ENCODE measurements at places on chromosomes 11 and 22.

DNA sequence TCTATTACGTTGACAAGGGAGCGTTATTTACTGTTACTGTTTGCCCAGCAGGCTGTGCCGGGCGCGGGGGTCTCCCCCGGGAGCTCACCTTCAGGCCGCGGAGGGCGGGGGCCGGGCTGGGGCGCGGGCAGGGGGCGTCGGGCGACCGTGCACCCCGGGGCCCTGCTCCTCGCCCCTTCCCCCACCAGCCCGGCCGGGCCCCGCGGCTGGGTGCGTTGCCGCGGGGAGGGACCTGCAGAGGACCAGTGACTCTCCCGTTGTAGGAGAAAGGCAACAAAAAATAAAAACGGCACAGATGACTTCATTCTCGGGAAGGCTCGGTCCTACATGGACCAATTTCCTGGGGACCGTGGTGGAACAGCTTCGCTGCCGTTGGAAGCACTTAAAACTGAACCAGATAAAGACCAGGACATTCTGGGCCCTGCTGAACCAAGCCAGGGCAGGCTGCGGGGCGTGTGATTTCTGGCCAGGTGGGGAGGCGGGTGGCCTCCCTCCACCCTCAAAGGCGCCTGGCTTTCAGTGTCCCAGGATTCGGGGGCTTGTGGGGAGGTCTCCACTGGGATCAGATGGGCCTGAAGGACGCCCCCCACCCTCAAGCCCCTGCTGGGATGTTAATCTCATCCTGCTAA lies 57.4 kb downstream of the IGLL1 start:
- no peak for DNase-seq

DNA sequence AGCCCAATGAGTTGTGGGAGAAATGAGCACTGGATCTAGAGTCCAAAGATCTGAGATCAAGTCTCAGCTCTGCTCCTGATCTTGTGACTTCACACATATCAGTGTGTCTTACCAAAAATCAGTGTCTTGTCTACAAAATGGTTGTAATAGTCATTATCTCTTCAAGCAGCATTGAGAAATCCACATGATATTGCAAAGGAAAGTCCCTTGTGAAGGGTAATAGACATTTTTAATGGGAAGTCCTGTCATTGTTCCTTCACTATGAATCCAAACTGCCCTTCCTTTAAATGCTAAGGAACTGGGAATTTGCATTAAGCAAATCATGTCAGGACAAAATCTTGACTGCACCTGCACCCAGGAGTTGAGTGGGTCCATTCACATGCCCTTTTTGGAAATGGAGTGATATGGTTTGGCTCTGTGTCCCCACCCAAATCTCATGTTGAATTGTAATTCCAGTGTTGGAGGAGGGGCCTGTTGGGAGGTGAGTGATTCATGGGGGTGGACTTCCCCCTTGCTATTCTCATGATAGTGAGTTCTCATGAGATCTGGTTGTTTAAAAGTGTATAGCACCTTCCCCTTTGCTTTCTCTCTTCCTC lies 51.1 kb downstream of the COMMD9 start:
- no peak for DNase-seq

GRCh38 chr11:116387641-116388040 lies 385.1 kb downstream of the BUD13 start:
- no peak for DNase-seq

GRCh38 chr11:36149538-36150242 lies 139.5 kb downstream of the COMMD9 start:
- DNase-seq = peak; percentile 94

- no peak for DNase-seq
These were observed 14.4 kb downstream of the APOL5 start for GRCh38 chr22:35732116-35732515.

Data from OCI-M1 (cell line).